ENCODE measurements at places on chromosomes 3 and 15.

GRCh38 chr3:167754049-167754448 lies 18.5 kb downstream of the SERPINI1 start:
- no peak for DNase-seq

DNA sequence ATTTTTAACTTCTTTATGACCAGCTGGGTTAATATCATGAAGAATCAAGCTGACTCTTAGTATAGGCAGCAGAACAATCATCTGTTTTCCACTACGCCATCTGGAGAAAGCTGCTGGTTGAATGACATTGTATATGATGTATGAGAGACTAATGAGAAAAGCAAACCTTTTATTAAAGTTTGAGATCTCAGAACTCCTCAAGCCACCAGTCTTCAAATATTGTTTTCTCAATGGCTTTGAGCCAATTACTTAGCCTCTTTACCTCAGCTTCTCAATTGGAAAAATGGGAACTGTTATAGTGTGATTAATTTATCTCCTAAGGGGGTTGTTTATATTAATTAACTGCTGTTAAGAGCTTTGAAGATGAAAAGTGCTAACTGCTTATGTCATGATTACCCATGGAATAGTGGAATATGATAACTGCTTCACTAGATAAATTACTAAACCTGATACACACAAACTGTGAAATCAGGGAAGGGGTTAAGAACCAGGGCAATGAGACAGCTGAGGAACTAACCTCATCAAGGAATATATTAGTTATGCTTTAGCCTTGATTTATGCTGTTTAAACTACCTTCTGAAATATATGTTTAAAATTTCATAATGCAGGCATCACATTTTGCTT lies 330.1 kb downstream of the SOX2 start:
- DNase-seq = no peak

DNA sequence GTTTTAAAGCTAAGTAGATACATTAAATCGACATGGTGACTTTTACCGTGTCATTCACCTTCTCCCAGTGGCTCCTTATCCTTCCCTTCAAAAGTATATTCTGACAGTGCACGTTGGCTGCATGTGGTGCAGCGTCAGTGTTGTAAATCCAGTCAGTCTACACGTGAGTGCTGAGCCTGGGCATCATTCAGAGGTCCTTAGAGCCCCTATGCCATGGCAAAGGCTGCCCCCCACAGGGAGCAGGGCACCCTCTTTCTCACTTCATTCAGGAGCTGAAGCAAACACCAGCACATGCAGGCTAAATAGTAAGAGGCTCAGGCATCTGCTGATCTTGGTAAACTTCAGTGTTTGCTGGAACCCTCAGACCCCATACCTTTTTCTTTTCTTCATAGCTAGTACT lies 43.3 kb downstream of the RASGRP1 start:
- DNase-seq = no peak

DNA sequence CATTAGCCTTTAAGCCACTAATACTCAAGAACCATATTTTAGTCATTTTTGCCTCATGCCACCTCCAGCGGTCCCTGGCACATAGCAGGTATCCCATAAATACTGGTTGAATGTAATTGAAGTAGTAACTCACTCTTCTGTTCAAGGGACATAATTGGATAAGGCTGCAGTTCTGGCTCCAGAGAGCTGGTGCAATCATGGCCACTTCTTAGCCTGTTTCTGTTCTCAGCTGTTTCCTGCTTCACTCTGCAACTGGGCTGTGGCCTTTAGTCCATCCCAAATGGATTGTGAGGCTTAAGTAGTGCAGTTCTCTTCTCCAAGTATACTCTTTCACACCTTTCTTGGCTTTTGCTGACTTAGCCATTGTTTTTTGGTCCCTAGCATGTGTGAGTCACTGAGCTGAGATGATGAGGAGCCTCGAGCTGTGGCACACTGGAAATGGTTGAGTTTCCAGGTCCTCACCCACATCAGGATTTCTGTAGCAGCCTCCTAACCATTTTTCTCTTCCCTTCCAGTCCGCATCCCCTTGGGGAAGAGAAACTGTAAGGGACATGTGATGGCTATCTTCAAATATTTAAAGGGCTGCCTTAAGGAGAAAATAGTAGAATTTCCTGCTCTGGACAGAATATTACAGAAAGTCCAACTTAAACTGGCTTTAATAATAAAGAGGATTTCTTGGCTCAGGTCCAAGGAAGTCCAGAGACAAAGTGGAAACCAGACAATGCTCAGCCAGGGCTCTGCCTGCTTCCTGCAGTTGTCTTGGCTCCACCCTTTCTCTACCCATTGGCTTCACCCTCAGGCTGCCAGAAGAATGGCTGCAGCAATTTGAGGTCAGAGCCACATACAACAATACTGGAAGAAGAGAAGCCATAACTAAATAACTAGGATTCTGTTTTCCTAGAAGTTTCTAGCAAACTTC lies 305.4 kb upstream of the ROPN1 start:
- DNase-seq = no peak

- DNase-seq = no peak
Observed at GRCh38 chr3:31936420-31937060, 44.5 kb downstream of the OSBPL10 start.

- no peak for DNase-seq
Observed at GRCh38 chr15:38944536-38944935, 379.9 kb upstream of the RASGRP1 start.

GRCh38 chr15:76904461-76905012 lies 603 bp downstream of the SCAPER start:
- DNase-seq = no peak
